ENCODE measurements at places on chromosomes 11 and 22.

- peak; percentile 96 for DNase-seq
Observed at GRCh38 chr11:441418-442274, at the start of gene ANO9. ANO9 (minus strand) TSS chr11:442011; CDS start chr11:441926, 85 bp downstream.

- no peak for DNase-seq
Observed at GRCh38 chr11:134733646-134734045, 321.6 kb upstream of the B3GAT1 start.

DNA sequence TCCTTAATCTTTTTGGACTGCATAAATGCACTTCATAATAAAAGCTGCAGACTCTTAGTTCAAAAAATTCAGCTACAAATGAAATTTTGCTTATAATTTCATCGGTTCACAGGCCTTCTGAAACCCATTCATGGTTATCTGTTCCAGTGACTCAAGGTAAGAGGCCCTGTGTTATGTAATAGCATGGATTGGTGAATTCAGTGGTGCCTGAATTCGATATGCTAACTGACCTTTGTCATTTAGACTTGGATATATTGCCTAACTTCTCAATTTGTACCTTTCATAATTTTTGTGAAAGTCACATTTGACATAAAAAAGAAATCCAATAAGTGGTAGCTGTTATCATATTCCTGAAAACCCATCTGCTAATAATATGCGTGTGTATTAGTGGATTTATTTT lies 349.9 kb upstream of the KIRREL3 start:
- no peak for DNase-seq

- DNase-seq, result no peak
Observed at GRCh38 chr11:75482931-75483469, 42.7 kb downstream of the GDPD5 start.

DNA sequence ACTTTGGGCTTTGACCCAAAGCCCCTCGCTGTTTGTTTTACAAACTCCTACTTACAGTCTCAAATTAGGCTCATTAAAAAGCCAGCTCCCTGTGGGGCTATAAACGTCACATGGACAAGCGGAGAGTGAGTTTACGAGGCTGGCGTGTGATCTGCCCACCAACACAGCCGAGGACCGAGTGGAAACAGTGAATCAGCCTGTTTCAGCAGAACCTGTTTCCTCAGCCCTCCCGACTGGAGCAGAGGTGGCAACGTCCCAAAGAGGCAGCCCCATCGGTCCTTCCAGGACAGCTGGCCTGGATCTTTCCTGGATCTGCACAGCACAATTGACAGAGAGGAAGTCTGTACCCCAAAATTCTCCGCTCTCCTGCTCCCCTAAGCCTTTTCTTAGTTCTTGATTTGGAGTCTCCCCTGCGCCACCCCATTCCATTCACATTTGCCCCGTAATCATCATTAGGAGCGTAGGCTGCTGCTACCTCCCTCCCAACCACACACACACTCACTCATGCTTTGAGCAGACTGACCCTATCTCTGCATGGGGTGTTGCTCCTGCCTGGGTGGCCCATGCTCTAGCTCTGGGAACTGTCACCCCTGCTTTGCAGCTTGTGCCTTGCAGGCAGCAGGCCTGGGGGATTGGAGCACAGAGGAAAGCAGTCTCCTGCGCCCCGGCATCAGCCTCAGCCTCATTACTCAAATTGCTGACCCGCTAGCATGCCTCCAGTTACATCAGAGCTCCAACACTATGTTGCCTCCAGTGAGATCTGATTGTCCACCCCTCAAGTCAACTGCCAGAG lies 117.8 kb downstream of the NAT10 start:
- DNase-seq, result no peak

- no peak for DNase-seq
Observed at GRCh38 chr22:27412866-27413445, 388.6 kb downstream of the MN1 start.

GRCh38 chr11:19938169-19938856 lies 222.0 kb downstream of the DBX1 start:
- peak; percentile 61 for DNase-seq

DNA sequence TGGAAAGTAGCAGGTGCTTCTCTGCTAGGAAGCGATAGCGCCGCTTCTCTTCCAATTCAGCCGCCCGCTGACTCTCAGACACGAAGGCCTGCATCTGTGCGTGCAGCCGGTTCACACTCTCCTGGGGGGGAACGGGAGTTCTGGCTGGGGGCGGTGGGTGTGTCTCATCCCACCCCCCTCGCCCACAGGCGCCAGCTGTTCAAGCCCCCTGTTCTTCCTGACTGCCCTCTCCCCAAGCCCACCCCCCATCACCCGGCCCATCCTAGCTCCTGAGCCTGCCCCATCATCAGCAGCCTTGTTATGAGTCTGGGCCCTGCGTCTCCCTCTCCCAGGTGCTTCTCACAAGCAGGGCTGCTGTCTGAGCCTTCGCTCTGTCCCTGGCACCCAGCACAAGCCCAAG lies 13.1 kb upstream of the SLC16A8 start:
- DNase-seq, result no peak

- peak; percentile 65 for DNase-seq
Observed at GRCh38 chr11:77127235-77127911, 673 bp upstream of the MYO7A start.

All from GM19239 (cell line).